ENCODE measurements at places on chromosomes 1 and 21.

DNA sequence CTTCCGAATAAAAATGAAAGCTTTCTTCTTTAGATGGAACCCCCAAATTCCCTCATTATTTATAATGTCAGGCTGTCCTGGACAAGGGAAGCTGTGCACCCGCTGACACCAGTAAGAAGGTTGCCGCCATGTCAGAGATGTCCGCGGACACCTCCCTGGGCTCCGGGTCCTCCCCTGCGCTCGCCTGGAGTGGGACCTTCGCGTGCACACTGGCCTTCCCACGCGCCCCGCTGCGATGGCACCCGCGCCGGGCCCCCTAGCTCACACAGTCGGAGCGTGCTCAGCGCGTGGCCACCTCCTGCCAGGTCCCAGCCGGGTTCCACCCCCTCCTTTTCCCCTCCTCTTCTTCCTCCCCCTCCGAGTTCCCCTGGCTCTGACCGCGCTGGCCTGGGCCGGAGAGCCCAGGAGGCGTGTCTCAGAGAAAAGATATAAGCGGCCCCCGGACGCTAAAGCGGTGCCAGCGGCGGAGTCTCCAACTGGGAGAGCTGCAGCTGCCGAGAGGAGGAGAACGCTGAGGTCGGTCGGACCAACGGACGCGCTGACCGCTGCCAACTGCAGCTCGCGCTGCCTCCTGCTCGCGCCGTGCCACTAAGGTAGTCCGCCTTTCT is at the start of gene G0S2:
Gene G0S2 (plus strand): TSS at position 456 of the 608 bp plus-strand sequence. CDS start 273 bp downstream, outside the sequence.
- DNase-seq = no peak

DNA sequence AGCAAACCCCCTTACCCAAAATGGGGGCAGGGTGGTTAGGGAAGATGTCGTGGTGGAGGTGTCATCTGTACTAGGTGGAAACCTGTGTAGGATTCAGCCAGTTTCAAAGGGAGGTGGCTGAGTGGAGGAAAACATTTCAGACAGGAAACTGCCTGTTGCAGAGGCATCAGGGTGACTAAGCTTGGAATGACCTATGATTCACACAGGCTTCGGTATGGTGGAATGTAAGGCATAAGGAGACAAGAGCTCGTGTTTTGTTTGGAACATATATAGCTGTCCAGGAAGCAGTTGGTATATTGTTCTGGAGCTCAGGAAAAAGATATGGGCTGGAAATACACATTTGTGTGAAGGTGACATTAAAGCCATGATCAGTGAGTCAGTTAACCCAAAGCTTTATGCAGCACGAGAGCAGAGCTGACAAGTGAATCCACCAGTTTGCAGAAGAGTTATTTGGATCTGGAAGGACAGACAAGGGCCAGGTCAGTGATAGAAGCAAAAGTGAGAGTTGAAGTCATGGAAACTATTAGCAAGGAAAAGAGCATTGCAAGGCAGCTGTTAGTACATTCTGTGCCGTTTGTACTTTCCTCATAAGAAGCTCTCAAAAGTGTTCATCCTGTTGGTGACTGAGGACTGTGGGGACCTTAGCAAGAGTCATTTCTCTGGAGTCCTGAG is 12.2 kb downstream of the UTP25 start:
- DNase-seq = no peak

DNA sequence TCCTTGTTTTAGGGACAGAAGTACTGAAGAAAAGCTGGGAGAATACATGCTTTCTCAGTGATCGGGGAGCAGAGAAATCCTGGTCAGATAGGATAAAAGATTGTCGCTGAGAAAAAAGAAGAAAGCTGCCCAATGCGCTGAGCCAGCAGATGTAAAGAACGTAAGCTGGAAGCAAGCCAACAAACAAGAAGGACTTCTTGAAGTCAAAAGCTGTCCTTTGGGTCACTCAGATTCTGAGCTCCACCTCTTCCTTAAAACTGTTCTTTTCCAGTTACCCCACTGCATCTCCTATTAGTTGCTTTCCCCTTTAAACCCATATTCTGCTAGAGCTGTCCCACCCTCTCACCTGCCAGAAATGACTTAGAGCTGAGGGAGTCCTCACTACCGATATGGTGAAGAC is 64.8 kb downstream of the GPR137B start:
- DNase-seq = no peak

GRCh38 chr1:89710498-89711139 is 77.7 kb downstream of the LRRC8C start:
- no peak for DNase-seq

Measured in GF-D8 (cell line).